Stimulated activated CD4-positive, alpha-beta T cell treated with anti-CD3 and anti-CD28 coated beads, Interleukin-4, amount 100 ng/mL, for 1 hour (primary cell): ENCODE measurements at places on chromosomes 16 and 17.

- no peak for DNase-seq
Measured at GRCh38 chr17:72419866-72420774, 299.3 kb downstream of the SOX9 start.

GRCh38 chr16:82628711-82629110 is 1.9 kb downstream of the CDH13 start:
- no peak for DNase-seq

DNA sequence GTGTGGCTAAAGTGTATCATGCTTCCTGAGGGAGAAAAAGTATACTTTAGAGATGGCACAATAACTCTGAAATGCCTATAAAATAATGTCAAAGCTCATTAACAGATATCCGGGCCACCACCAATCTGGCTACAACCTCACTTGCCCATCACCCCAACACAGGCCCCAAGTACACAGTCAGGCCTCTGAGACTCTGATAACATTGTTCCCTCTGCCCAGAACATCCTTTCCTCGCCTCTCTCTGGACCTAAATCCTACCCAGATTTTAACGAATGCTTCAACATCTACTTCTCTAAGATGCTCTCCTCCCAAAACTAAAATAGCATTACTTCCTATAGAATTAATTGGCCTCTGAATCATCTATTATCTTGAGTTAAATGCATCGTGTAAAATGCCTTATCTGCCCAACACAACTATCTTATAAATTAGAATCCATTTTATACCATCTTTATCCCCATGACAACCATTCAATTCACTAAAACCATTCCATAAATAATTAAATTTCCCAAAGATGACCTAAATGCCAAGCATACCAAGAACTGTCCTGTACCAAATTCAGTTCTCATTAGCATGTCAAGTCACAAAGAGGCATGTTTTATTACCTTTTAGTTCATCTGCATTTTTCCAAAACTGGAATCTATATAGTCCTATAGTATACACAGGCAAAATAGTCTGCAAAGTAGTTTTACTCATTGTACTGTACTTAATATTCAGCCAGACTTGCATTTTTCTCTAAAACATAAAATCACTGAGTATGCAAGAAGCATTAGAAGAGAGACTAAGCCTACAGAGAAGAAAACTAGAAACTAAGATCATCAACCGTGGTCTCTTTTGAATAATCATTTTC is 15.7 kb downstream of the HELZ start:
- DNase-seq = no peak

DNA sequence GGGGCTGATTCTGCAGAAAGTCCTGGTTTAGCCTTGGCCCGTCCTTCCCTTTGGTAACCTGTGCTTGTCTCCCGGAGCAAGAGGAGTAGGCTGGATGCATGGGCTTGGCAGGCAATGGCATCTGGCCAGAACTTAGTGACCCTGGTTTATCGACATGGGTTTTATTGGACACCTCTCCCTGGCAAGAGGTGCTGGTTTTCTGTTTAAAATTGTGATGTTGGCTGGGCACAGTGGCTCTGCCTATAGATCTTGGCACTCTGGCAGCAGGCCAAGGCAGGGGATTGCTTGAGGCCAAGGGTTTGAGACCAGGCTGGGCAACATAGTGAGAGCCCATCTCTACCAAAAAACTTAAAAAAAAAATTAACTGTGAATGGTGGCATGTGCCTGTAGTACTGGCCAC is 31.2 kb downstream of the SLC12A3 start:
- DNase-seq = no peak

DNA sequence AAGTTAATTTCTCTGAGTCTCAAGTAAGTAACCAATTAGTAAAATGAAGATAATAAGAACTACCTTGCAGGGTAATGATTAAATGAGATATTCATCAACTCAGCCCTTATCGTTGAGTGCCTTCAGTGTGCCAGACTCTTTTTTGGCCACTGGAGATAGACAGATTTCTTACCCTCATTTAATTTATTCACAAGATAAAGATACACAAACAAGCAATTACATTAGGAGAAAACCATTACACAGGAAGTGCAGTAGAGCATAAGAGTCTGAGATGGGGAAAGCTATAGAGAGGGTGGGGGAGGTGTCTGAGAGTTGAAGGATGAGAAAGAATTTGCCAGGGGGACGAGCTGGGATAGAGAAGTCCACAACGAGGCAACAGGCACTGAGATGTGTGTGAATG is 72.5 kb upstream of the BCAR1 start:
- no peak for DNase-seq

GRCh38 chr17:78127239-78127887 is 1.2 kb downstream of the TMC6 start:
- peak; percentile 54 for DNase-seq

DNA sequence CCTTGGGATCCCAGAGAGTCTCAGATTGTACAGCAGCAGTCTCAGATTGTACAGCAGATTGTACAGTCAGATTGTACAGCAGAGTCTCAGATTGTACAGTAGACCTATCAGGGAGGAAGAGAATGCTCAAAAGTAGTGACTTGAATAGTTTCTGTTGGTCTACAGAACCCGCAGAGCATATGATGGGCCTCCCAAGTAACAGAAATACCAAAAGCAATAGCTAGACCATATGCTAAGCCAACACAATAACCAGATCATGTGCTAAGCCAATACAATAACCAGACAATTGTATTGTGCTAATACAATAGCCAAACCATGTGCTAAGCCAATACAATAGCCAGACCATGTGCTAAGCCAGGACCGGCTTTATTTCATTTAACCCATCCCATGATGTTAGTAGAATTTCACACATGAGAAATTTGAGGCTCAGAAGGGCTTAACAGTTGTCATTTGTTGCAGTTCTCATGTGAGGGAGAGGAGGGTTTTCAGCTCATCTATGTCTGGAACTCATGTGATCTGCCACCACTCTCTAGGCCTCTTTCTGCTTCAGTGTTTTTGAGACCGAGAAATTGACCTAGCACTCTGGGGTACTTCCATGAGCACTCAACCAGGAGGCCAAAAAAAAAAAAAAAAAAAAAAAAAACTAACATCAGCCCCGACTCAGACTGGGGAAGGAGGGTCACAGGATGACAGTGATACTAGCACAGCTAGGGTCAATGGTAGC is 144.0 kb downstream of the SOX9 start:
- no peak for DNase-seq

DNA sequence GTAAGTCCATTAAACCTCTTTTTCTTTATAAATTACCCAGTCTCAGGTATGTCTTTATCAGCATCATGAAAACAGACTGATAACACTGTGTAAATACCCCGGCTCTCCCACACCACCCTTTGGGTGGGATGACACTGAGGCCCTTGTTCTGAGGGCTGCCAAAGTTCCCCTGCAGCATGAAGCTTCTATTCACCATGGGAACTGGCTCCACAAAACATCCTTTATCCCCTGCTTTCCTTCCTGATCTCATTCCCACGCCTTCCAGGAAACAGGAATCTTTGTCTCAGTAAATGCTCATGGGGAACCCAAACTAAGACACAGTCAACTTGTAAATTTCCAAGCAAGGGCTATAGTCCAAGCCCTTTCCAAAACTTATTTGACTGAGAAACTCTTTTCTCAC is 88.4 kb downstream of the ABCC12 start:
- DNase-seq = no peak

DNA sequence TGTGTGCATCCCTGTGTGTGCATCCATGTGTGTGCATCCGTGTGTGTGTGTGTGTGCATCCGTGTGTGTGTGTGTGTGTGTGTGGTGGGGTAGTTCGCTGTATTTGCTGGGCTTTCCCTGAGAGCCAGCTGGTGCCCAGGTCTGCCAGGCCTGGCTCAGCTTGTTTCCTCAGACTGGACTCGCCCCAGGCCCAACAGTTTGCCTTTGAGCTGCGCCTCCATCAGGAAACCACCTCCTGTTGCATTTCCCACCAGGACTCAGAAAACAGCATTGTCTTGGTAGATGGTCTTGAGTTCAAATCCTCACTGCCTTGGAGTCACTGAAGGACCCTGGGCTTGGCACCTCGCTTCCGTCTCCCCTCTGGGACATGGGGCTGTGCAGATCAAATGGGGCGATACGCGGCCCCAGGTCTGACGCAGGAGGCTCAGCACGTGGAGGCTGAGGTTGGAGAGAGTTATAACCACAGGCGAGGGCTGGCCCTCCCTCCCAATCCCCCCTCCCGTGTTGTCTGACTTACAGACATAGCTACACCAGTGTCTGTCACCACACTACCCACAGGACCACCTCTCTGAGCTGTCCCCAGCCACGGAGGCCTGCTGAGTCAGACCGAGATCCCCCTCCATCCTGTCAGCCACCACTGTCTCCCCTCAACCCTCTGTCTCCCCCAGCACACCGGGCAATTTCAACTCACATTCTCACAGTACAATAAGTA is 4.7 kb downstream of the ITGAE start:
- DNase-seq = peak; percentile 36

DNA sequence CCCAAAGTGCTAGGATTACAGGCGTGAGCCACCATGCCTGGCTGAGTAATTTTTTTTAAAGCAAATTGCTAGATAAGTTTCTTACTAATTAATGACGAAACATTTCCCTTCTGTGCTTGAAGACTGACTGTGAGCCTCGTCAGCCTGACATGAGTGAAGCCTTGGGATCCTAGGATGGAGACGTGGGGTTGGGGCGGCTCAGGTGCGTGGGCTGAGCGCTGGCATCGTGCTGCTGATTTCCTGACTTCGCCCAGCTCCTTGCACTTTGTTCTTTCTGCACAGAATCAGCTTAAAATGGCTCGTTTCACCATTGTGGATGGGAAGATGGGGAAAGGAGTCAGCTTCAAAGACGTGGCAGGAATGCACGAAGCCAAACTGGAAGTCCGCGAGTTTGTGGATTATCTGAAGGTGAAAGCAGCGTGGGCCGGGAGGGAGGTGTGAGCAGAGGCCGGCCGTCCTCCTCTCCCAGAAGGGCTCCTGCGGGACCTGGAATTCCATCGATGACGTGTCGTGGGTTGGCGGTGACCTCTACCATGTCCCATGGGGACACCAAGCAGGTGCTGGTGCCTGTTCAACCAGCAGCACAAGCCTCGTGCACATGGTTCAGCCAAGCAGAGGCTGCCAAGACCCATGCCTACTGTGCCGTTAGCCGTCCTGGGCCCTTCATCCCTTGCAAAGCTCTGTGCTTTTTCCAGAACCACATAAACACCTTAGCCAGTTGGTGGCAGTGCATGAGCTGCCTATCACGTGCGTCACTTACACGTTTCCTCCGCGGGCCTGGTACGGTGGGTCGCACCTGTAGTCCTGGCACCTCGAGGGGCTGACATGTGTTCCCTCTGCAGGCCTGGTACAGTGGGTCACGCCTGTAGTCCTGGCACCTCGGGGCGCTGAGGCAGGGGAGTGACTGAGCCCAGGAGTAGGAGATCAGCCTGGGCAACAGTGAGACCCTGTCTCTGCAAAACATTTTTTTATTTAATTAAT is 22.5 kb downstream of the SPG7 start:
- no peak for DNase-seq

GRCh38 chr16:50253514-50253910 is 12.8 kb upstream of the ADCY7 start:
- DNase-seq = no peak

DNA sequence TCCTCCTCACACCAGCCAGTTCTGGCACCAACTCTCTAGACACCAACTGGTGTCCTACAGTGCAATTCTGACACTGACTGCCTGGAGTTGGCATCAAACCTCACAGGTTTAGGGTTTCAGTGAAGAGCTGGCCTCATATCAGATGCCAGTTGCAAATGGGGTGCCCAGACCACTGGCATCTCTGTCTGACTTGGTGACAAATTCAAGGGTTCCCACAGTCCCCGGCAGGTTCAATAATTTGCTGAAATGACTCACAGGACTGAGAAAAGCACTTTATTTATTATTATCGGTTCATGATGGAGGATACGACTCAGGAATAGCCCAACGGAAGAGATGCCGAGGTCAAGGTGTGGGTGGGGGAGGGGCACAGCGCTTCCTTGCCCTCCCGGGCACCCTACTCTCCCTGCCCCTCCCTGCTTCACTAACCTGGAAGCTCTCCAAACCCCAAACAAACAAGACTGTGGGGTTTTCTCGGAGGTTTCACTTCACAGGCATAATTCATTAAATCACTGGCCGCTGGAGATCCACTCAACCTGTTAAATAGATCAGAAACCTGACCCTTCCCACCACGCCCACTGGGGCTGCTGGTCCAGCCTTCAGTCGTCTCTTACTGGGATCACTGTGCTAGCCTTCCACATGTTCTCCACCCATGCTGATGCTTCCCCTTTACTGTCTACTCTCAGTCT is 1.7 kb upstream of the NLRP1 start:
- no peak for DNase-seq

GRCh38 chr17:39753514-39754160 is 15.9 kb downstream of the GRB7 start:
- peak; percentile 73 for DNase-seq

DNA sequence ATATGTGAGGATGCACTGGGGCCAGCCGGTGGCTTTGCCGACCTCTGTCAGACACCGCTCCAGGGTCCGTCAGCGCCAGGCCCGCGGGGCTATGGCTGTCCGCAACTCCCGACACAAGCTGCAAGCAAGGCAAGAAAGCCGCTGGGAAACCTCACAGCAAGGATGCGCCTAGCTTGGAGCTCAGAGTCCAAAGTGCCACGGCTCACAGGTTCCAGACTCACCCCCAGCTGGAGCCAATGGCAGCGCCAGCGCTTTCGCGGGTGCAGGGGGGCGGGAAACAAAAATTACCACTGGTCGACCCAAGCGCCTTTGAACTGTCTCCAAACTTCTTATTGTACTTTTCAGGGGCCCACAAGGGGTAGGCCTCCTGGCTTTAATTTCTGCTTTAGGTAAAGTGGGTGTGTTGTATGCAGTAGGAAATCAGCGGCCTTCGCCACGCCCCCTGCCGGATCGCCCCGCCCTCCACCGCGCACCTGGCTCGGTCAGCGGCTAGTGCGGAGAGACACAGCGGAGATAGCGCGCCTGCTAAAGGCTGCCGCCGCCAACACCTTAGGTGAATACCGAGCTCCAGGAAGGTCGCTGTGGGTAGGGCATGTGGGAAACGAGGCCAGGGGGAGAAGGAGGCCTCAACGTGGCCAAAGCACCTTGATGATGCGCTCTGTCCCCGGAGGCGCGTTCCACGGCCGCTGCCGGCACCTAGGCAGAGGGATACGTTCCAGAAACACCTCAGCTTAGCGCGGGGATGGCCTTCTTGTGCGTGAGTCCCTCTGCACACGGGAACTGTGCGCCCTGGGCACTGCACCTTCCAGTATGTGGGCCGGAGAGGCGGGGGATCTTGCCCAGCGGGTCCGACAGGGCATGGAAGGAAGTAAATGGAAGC is 61.0 kb upstream of the RBL2 start:
- DNase-seq = peak; percentile 84
